NCI-H2029 treated with DMSO at 0.1 percent for 48 hours (cell line): ENCODE measurements at places on chromosomes 2 and 18.

DNA sequence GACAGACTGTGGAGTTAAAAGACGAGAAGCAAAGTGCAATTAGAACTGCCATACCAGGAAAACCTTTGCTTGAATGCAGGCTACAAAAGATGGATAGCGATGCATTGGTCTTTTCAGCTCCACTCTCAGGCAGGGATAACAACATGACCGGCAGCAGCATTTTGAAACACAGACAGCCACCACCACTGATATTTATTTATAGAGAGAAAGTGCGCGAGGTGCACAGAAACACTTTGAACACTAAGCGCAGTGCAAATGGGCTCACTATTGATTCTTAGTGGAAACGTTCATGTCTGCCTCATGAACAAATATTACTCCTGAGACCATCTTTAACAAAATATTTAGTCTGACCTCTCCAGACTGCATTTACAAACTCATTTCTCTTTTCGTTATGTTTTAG, 32.9 kb downstream of the CAVIN2 start:
- no peak for DNase-seq

DNA sequence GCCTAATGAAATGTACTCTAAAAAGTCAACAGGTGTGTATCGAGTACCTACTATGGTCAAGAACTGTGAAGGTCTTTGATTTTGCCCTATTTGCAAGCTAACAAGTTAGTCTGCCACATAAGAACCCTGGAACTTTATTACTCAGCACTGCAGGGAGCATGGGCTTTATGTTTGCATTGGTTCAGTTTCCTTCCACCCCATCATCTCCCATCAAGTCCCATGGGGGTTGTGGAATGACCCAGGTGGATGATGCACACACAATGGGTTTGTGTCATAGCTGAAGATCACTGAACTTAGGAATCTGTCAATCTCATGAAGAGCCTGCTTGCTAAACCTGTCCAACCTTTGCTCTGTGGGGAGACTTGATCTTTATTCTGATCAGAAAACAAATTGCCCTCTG, 265.5 kb downstream of the RPRM start:
- DNase-seq, result no peak

DNA sequence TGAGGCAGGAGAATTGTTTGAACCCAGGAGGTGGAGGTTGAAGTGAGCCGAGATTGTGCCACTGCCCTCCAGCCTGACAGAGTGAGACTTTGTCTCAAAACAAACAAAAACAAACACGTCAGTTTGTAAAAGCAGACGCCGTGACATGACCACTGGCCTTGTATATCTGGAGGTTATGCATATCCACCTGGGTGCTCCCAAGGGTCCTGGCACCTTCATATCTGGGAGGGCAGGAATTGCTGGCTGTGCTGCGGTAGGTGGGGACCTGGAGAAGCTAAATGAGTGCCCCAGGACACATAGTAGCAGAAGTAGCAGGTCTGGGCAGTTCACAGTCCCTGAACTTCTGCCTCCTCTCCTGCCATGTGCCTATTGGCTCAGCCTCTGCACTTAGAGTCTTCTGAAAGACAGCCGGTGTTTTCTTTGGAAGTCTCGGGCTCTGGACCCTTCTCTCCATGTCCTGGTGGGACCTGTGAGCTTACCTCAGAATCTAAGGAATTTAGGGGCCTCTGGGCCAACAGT, 30.9 kb upstream of the IL1R2 start:
- no peak for DNase-seq

DNA sequence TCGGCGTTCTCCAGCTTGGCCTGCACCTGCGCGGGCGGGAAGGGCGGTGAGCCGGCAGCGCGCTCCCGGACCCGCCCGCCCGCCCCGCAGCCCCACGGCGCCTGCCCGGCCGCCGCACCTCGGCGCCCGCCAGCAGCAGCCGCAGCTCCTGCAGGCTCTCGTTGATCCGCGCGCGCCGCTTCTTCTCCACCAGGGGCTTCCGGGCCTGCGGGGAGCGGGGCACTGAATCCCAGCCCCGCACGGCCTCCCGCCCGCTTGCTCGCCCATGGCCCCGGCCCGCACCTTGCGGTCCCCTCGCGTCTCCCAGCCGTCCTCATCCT, 335 bp downstream of the HES6 start:
- DNase-seq, result no peak

- DNase-seq, result no peak
Observed at GRCh38 chr2:133362061-133362476, 206.2 kb downstream of the NCKAP5 start.

- no peak for DNase-seq
Observed at GRCh38 chr18:7307030-7307429, 76.1 kb downstream of the LRRC30 start.

DNA sequence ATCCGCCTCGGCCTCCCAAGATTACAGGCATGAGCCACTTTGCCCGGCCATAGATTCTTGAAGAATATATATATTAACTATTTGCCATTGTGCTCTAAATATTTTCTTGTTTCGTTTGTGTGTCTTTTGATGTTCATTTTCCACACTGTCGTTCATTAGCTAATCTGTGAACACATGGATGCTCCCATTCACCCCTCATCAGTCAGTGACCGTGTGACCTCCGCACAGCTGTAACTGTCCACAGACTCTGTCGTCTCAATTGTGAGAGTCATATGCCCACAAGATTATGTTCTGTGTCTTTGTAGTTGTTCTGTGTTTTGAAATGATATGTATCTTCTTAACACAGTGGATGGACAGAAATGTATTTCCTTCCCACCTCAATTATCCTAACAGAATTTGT, 29.6 kb downstream of the RAMP1 start:
- no peak for DNase-seq

- no peak for DNase-seq
Observed at GRCh38 chr18:68314403-68314802, 400.5 kb downstream of the TMX3 start.

DNA sequence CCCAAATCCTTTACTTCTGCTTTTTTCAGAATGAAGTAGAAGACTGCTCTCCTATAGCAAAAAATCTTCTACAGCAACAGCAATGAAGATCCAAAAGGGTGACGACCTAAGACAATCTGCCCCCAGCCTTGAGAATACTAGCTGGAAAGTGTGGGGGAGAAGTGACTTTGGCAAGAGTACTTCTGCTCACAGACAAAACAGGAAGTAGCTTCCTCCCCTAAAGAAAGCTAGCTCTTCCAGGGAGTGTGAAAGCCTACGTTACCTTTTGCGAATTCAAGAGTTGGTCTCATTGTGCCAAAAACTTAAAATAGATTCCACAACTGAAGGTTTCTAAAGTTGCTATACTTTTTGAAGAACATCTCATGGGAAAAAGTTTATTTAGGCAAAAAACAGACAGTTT, 1069.2 kb upstream of the CHAC2 start:
- DNase-seq, result no peak

DNA sequence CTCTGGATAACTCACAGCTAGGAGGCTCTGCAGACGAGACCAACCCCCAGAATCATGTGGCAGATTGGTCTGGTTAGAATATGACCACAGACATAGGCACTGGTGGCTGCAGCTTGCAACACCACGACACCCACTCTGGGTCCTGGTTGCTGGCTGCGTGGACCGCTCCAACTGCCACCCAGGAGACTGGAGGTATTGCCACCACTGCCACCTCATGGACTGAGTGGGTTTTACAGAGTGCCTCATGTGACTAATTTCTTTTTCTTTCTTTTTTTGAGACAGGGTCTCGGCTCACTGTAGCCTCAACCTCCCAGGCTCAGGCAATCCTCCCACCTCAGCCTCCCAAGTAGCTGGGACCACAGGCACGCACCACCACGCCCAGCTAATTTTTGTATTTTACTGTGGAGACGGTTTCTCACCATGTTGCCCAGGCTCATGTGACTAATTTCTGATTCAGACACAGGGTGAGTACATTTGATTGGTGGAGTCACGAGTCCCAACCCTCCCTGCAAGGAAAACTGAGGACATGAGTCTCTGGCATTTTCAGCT, 29.9 kb upstream of the NT5DC4 start:
- DNase-seq, result peak; percentile 5

DNA sequence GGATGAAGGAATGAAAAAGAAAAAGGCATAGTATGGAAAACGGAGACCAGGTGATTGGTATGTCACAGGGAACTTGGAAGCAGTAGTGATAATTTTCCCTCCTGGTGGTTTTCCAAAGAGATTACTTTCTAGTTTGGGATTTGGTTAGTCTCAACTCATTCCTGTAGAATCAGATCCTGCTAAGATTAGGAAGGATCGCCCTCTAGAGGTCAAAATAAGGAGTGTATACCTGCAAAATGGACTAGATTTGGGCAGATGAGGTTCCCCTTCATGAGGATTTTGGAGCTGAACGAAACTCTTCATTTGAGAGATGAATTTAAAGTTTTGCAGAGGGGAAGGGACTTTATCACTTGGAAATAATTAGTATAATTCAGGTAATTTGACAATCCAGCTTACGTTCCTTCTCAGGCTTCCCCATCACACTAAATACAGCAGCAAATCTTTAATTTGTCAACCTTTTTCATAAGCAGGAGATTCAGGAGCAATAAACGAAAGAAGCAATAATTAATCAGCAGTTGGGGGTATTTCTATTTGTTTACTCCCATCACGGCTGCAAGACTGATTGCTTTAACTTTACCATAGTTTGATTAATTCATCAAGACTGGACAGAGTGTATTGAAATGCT, 65.2 kb downstream of the CCDC195 start:
- DNase-seq, result peak; percentile 56

- DNase-seq, result no peak
Observed at GRCh38 chr2:403682-404081, 115.8 kb upstream of the ALKAL2 start.

- DNase-seq, result no peak
Observed at GRCh38 chr18:21834299-21834660, 93.7 kb downstream of the MIB1 start.

DNA sequence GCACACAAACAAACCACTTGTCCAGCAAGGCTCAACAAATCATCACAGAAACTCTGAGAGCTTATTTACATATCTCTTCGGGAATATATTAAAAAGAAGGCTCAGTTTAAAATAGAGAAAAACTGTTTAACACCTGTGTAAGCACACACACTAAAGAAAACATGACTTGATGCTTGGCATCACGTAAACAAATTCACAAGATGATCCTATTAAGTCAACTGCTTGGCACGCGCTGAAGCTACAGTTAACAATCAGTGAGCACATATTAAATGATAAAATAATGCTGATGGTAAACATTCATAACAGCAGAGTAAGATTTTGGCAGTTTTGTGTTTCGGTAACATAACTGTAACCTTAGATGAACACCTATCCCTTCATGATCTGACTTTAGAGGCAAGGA, 4.3 kb upstream of the HES6 start:
- no peak for DNase-seq

- peak; percentile 44 for DNase-seq
Observed at GRCh38 chr2:161586517-161587167, 37.6 kb upstream of the SLC4A10 start.

- no peak for DNase-seq
Observed at GRCh38 chr2:103152556-103152955, 390.7 kb downstream of the TMEM182 start.

GRCh38 chr2:239934571-239935171, 90.5 kb downstream of the NDUFA10 start:
- peak; percentile 32 for DNase-seq

- no peak for DNase-seq
Observed at GRCh38 chr2:229235131-229235914, 35.8 kb downstream of the PID1 start.

DNA sequence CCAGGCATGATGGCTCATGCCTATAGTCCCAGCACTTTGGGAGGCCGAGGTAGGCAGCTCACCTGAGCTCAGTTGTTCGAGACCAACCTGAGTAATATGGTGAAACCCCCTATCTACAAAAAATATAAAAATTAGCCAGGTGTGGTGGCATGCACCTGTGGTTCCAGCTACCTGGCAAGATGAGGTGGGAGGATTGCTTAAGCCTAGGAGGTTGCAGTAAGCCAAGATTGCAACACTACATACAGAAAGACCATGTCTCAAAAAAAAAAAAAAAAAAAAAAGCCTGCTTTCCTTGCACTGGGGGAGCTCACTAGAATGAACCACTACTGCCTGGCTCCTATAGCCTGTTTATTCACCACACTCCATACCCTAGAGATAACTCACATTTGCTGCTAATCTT, 7.4 kb upstream of the MAT2A start:
- no peak for DNase-seq

- DNase-seq, result no peak
Observed at GRCh38 chr2:129936334-129936934, 43.0 kb upstream of the RAB6C start.

- peak; percentile 52 for DNase-seq
Observed at GRCh38 chr2:188285774-188286173, 5.9 kb upstream of the GULP1 start.

DNA sequence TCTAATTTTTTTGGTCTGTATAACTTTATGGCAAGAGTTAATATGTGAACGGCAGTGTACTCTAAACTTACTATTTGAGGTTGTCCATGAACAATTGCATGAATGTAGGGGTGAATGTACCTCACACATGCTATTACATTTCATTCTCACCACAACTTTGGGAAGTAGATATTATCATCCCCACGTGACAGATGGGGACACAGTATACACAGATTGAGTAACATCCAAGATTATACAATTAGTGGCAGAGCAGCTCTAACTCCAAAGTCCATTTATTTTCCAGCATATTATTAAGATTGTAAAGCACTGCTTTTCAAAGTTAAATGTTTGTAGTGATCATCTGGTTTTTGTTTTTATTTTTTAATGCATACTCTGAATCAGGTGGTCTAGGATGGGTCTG, 622.1 kb upstream of the ZEB2 start:
- DNase-seq, result no peak

GRCh38 chr2:105387225-105387624, 11.6 kb downstream of the FHL2 start:
- DNase-seq, result no peak

GRCh38 chr2:127986548-127987079, 41.2 kb downstream of the SAP130 start:
- DNase-seq, result no peak

DNA sequence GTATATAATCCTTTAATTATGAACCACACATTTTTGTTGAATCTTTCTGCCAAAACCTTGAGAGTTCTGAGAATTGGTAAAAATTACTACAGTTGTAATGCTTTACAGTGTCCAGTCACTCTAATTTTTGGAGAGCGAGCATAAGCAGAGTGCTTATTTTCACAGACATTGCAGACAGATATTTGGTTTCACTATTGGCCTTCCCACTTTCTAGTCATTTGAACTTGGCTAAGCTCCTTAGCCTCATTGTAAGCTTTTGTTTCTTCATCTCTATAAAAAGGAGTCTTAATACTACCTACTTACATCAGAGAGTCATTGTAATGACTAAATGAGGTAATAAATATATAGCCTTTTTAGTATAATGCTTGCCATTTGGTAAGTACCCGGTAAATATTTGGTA, 80.4 kb downstream of the LCLAT1 start:
- no peak for DNase-seq

DNA sequence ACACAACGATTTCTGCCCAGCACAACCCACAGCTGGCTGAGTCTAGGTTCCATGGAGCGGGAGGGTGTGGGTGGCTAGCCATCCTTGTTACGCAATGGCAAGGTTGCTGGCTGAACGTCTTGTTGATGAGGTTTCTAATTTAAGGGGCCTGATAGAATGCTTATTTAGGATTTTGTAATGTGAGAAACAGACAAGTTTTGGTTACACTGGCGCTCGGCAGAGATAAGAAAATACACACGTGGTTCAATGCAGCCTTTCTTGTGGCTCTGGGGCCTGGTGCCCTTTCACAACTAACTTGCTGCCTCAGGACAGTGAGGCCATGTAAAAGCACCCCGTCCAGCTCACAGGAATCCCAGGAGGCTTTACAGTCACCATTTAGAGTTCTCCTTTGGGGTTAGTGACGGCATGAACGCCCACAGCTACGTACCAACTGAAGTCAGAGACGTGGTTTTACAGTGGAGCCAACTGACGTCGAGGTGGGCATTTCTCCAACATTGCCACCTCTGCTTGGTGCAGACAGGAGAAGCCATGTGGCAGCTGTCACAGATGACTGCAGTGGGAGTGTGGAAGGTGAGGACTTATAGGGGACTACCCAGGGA, 29.7 kb upstream of the PIEZO2 start:
- DNase-seq, result no peak
